Activated CD8-positive, alpha-beta memory T cell treated with anti-CD3 and anti-CD28 coated beads, Interleukin-2, amount 10 ng/mL, durations not matched to agents 7 days and 5 days (primary cell): ENCODE measurements at places on chromosomes 3 and 15. TPM values are rescaled to one million over a fixed set of nuclear protein-coding genes. Genes with fewer than 3 reads are reported as not detected.

GRCh38 chr3:17300441-17300840, 415.7 kb downstream of the PLCL2 start:
- no peaks in the 10 kb centered on the region for H3K27me3 ChIP-seq
- DNase-seq = no peak
- no peak overlapping the region for H3K4me3 ChIP-seq
- no peak overlapping the region for H3K27ac ChIP-seq

- no peak overlapping the region for H3K27ac ChIP-seq
- H3K4me3 ChIP-seq = no peak overlapping the region
- H3K4me1 ChIP-seq = no peaks in the 10 kb centered on the region
- H3K36me3 ChIP-seq = no peaks in the 10 kb centered on the region
- DNase-seq = no peak
- H3K27me3 ChIP-seq = peaks cover 29% of the 10 kb centered on the region
Observed at GRCh38 chr3:169241991-169242707, 421.4 kb downstream of the MECOM start.

- no peak overlapping the region for H3K4me3 ChIP-seq
- H3K27me3 ChIP-seq = no peaks in the 10 kb centered on the region
- peaks cover 13% of the 10 kb centered on the region for H3K4me1 ChIP-seq
- H3K27ac ChIP-seq = no peak overlapping the region
Observed at GRCh38 chr15:59160880-59161593, 45.6 kb upstream of the LDHAL6B start.

DNA sequence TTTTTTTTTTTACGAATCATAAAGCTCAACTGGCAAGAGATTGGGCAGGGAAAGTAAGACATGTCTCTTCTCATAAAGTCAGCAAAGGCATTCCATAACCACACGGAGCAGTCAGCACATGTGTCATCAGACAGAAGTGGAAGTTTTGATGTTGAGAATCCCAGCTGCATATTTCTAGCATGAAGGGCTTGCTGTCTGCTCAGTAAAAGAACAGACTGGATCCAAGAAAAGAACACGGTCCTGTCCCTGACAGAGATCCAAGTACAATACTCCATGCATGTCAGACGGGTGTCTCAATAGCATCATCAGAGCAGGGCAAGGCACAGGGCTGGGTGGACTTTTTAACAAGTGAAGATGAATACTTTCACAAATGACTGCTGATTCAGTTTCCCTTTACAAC, 38.2 kb downstream of the ABI3BP start:
- H3K36me3 ChIP-seq = peaks cover 1% of the 10 kb centered on the region
- H3K27me3 ChIP-seq = peaks cover 2% of the 10 kb centered on the region
- no peak overlapping the region for H3K27ac ChIP-seq
- H3K4me1 ChIP-seq = no peaks in the 10 kb centered on the region
- no peak for DNase-seq
- H3K4me3 ChIP-seq = no peak overlapping the region

GRCh38 chr3:62771331-62772072, 103.7 kb downstream of the CADPS start:
- no peak for DNase-seq
- no peaks in the 10 kb centered on the region for H3K36me3 ChIP-seq
- H3K27ac ChIP-seq = no peak overlapping the region
- H3K27me3 ChIP-seq = no peaks in the 10 kb centered on the region
- no peaks in the 10 kb centered on the region for H3K4me1 ChIP-seq

- H3K27ac ChIP-seq = no peak overlapping the region
- peaks cover 14% of the 10 kb centered on the region for H3K4me1 ChIP-seq
- peaks cover 27% of the 10 kb centered on the region for H3K27me3 ChIP-seq
- no peaks in the 10 kb centered on the region for H3K36me3 ChIP-seq
- no peak for DNase-seq
Observed at GRCh38 chr3:53696401-53697172, 149.6 kb downstream of the CHDH start.

- no peak overlapping the region for H3K4me3 ChIP-seq
- peaks cover 35% of the 10 kb centered on the region for H3K36me3 ChIP-seq
- no peak for DNase-seq
- no peaks in the 10 kb centered on the region for H3K27me3 ChIP-seq
- H3K4me1 ChIP-seq = peaks cover 16% of the 10 kb centered on the region
Observed at GRCh38 chr3:52403955-52404354, 40.9 kb downstream of the SEMA3G start.

DNA sequence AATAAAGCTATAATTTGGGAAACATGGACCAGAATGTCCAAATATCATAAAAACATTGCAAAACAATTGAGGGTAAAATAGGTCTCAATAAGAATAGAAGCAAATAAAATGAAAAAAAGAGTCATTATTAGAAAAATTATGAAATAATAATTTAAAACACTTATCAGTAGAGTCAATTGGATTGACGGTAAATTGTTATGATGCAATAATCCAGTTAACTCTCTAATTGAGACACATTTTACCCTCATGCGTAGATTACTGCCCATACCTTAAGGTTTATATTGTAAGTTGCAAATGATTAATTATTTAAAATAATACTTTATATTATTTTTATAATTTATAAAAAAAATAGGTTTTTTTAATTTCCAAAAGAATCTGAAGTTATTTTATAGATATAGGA, 73.4 kb upstream of the POU1F1 start:
- no peaks in the 10 kb centered on the region for H3K36me3 ChIP-seq
- no peaks in the 10 kb centered on the region for H3K4me1 ChIP-seq
- DNase-seq = no peak
- H3K4me3 ChIP-seq = no peak overlapping the region
- no peak overlapping the region for H3K27ac ChIP-seq
- H3K27me3 ChIP-seq = peaks cover 14% of the 10 kb centered on the region

DNA sequence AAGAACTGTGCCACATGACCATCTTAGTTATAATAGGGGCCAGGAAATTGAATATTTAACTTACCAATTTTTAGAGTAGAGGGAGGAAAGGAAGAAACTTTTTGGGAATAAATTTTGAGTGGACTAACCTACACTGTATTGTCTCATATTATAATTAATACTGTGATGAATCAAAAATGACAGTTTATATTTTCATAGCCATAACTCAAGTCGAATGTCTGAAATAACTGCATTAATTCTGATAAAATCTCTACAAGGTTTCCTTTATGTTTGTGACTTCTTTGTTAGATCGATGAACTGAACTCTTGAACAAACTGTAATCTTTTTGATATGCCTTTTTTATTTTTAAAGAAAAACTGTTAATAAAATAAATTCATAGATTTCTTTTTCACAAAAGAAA, 132.8 kb upstream of the DPH6 start:
- no peaks in the 10 kb centered on the region for H3K36me3 ChIP-seq
- H3K27me3 ChIP-seq = peaks cover 8% of the 10 kb centered on the region
- no peak for DNase-seq
- no peak overlapping the region for H3K4me3 ChIP-seq

DNA sequence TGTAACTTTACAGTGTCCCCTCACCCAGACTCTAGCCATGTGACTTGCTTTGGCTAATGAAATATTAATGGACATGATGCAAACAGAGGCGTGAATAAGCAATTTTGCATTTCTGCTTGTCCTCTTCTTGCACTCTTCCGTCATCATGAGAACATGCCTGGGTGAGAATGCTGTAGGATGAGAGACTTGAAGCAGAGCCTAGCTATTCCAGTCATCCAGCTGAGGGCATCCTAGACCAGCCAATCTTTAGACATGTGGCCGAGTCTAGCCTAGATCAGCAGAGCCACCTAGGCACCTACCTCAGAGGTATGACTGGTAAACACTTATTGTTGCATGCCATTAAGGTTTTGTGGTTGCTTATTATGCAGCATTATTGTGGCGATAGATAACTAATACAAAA, 450.5 kb upstream of the AZI2 start:
- no peak overlapping the region for H3K4me3 ChIP-seq
- no peak overlapping the region for H3K27ac ChIP-seq
- H3K27me3 ChIP-seq = no peaks in the 10 kb centered on the region
- DNase-seq = no peak
- no peaks in the 10 kb centered on the region for H3K4me1 ChIP-seq

DNA sequence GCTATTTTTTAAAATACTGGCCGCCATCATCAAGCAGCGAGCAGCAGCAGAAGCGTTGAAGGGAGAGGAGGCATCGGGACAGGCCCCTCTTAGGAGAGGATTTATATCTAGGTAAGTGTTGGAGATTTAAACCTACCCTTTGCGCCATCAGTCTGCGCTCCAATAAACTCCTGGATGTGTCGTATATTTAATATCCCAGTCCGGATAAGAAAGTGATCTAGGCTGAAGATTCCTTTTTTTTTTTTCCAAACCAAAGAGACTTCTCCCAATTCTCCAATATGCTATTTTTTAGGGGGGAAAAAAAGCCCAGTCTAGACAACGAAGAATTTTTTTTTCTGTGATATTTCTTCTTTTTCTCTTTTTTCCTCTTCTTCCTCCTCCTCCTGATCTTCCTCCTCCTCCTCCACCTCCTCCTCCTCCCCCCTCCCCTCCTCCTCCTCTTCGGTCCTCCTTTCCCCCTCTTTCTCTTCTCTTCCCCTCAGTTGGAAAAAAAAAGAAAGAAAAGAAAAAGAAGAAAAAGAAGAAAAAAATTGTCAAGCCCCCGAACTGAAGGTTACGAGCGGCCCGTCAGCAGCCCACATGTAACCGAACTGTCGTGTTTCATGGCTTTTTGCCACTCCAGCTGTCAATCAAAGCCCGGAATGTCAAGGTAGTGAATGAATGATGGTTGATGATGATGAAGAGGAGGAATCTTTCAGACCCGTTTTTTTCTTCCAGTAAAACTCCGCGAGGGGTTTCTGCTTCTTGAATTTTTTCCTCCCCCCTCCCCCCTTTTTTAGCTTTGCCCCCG, 835 bp downstream of the MEIS2 start:
- DNase-seq = no peak
- peaks cover 91% of the 10 kb centered on the region for H3K27me3 ChIP-seq
- peak overlapping the region; percentile 79 for H3K4me3 ChIP-seq
- H3K36me3 ChIP-seq = peaks cover 9% of the 10 kb centered on the region
- peak overlapping the region; percentile 36 for H3K27ac ChIP-seq

DNA sequence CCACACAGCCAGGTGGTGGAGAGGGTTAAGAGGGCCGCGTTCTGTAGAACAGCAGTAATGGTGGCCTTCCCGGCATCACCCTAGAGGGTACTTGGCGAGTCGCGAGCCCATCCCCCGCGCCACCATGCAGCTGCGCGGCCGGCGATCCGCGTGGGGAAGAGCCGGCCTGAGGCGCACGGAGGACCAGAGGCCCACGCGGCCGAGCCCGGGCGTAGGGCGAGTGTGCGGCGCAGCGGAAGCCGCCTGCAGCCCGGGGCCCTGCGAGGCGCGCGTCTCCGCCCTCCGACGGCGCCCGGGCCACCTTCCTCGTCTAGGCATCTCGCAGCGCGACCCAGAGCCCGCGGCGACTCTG, 423 bp downstream of the TKT start:
- peaks cover 41% of the 10 kb centered on the region for H3K4me1 ChIP-seq
- peak; percentile 54 for DNase-seq
- peak overlapping the region; percentile 84 for H3K27ac ChIP-seq
- peak overlapping the region; percentile 94 for H3K4me3 ChIP-seq
- H3K27me3 ChIP-seq = peaks cover 8% of the 10 kb centered on the region

GRCh38 chr3:23623844-23624243, 181.9 kb upstream of the UBE2E1 start:
- no peaks in the 10 kb centered on the region for H3K36me3 ChIP-seq
- H3K27me3 ChIP-seq = peaks cover 4% of the 10 kb centered on the region
- no peak for DNase-seq
- H3K4me1 ChIP-seq = no peaks in the 10 kb centered on the region
- no peak overlapping the region for H3K27ac ChIP-seq

- H3K4me1 ChIP-seq = peaks cover 78% of the 10 kb centered on the region
- H3K27ac ChIP-seq = no peak overlapping the region
- no peaks in the 10 kb centered on the region for H3K27me3 ChIP-seq
- H3K36me3 ChIP-seq = peaks cover 84% of the 10 kb centered on the region
Observed at GRCh38 chr3:16375891-16376290, 110.9 kb downstream of the OXNAD1 start.

DNA sequence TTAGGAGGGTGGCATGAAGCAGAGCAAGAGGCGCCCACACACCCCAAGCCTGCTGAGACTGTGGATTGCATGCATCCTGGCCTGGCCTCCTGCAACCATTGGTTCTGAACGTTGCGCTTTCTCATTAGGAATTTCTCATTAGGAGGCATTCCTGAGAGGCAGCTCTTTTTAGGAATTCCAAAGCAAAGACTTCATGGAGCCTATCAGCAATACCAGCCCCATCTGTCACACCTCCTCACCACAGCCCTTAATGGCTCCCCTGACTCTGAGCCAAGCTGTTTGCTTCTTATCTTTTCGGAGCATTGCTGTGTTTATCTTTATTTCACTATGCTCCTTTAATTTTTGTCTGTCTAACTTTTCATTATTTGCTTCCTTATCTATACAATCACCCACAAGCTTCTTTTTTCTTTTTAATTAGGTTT, 226.9 kb downstream of the CACNA2D3 start:
- H3K27me3 ChIP-seq = no peaks in the 10 kb centered on the region
- H3K36me3 ChIP-seq = no peaks in the 10 kb centered on the region
- no peak for DNase-seq
- no peak overlapping the region for H3K4me3 ChIP-seq
- no peaks in the 10 kb centered on the region for H3K4me1 ChIP-seq

- peaks cover 41% of the 10 kb centered on the region for H3K4me1 ChIP-seq
- H3K27ac ChIP-seq = peak overlapping the region; percentile 86
- peaks cover 33% of the 10 kb centered on the region for H3K36me3 ChIP-seq
- DNase-seq = no peak
Observed at GRCh38 chr3:4496087-4496452, 2.9 kb downstream of the ITPR1 start.

- no peak overlapping the region for H3K4me3 ChIP-seq
- no peak for DNase-seq
- no peak overlapping the region for H3K27ac ChIP-seq
- H3K27me3 ChIP-seq = peaks cover 39% of the 10 kb centered on the region
- peaks cover 2% of the 10 kb centered on the region for H3K36me3 ChIP-seq
- H3K4me1 ChIP-seq = peaks cover 11% of the 10 kb centered on the region
Observed at GRCh38 chr3:16589867-16590624, 15.2 kb downstream of the DAZL start.

DNA sequence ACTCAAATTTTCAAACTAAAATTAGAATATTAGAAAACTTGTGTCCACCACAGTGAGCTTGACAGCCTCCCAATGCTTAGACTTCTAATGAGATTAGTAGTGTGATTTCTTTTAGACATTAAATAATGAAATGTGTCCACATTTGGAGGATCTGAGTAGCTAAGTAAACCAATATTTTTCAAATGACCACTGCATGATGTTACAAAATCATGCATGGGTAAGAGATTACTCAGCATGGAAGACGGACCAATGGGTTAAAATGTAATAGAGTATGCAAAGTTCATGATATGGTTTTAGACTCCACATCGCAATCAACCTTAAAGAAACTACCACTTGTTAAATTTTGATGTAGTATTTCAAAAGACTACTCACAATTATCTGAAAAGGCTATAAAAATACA, 130.6 kb downstream of the IMPG2 start:
- H3K27me3 ChIP-seq = peaks cover 3% of the 10 kb centered on the region
- no peaks in the 10 kb centered on the region for H3K36me3 ChIP-seq
- H3K4me3 ChIP-seq = no peak overlapping the region
- H3K27ac ChIP-seq = no peak overlapping the region
- no peaks in the 10 kb centered on the region for H3K4me1 ChIP-seq
- no peak for DNase-seq

The DPPA2 gene
- not detected for total RNA-seq

The DGKG gene
- 0.20 TPM for total RNA-seq

The RNF168 gene
- total RNA-seq = 39.4 TPM

The CPN2 gene
- not detected for total RNA-seq

The SLC9C1 gene
- not detected for total RNA-seq

The HYAL1 gene
- total RNA-seq = 0.14 TPM
